ENCODE measurements at places on chromosomes 6 and 20.
A peak's percentile ranks its signal among the peaks of the same experiment; 100 is the strongest.

DNA sequence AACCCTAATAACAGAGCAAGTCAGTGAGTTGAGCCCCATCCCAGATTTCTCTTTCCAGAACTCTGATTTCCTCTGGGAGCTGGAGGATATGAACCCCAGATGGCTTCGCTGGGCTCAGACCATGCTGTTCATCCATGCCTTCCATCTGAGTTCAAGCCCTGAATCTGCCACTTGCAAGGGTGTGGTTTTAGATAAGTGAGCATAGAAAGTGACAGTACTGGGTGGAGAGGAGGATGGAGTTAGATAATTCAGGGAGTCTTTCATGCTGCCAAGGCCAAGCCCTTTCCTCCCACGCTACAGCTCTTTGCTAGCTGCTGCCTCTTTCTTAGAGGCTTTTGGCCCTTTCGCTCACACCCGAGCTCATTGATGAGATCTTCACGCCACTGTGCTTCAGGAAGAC, 57.2 kb upstream of the MAFB start:
- DNase-seq = no peak

DNA sequence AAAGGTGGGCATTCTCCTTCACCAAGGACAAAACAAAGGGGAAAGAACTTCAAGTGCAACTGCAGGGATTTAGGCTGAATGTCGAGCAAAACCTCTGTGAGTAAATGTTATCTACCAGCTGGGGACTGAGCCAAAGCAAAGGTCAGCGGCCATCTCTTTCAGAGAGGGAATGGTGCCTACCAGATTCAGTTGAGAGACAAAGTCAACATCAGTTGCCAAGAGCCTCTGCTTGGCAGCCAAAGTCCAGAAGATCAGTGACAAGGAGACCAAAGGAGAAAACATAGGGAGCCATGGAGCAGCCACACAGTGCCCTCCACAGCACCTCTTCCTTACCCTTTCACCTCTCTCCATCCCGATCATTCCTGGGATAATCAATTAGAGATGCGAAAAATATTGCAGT, 472.5 kb downstream of the KIF16B start:
- no peak for DNase-seq

DNA sequence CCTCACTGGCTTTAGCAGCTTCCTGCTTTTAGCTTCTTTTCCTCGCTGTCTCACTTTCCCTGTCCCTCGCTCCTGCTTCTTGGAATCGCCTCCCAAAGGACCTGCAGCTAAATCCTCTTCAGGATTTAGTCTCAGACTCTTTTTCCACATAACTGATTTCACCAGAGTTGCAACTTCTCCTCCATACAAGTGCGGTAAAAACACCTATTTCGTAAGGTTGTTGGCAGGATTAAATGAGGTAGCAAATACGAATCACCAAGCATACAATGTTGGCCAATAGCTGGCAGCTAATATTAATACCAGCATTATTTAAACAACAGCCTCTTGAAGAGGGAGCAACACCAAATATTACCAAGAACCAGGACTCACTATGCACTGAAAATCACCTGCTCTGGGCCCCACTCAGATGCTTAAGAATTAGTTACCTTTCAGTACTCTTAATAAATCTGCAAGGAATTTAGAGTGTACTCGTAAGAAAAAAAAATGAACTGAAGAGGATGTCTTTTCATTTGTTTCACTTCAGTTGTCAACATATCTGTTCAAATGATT, 123.0 kb downstream of the DTNBP1 start:
- no peak for DNase-seq

DNA sequence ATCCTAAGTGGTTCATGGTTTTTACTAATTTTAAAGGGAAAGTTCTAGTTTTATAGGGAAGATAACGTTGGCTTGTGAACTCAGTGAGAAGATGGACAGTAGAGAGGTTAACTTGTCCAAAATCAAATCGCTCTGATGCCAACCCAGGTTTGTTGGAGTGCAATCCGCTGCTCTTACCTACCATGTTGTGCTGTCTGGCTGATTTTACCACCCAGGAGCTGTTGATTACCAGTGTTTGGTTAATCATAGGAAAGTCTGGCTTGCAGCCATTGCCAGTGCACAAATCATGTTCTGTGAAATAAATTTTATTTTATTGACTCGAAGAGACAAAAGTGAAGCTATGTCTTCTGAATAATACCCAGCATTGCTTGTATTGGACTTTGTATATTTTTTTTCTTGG, 92.4 kb downstream of the PLCB4 start:
- DNase-seq = no peak

- peak; percentile 83 for DNase-seq
Measured at GRCh38 chr20:33993576-33994221, at the start of gene RALY. Gene RALY, plus strand, starts transcription at chr20:33993911. Its CDS starts 78,164 bp downstream, at chr20:34072075.

- DNase-seq = no peak
Measured at GRCh38 chr6:3318226-3318625, 59.5 kb downstream of the PSMG4 start.

- no peak for DNase-seq
Measured at GRCh38 chr6:109420751-109421150, 19.7 kb downstream of the PPIL6 start.

DNA sequence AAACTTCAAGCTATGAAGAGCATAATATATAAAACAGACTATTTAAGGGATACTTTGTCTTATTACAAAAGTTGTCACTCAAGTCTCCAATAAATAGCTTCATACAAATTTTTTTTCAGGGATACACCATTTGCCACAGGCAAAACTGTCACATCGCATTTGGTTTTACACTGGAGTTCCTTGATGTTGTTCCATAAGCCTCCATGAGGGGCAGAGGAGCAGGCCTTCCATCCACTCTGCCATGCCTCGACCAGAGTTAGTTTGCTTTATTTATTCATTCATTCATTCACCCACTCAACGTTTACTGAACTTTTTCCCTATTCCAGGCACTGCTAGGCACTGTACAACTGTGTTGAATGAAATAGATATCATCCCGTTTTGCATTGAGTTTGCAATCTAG, 246.6 kb downstream of the PHF3 start:
- no peak for DNase-seq

DNA sequence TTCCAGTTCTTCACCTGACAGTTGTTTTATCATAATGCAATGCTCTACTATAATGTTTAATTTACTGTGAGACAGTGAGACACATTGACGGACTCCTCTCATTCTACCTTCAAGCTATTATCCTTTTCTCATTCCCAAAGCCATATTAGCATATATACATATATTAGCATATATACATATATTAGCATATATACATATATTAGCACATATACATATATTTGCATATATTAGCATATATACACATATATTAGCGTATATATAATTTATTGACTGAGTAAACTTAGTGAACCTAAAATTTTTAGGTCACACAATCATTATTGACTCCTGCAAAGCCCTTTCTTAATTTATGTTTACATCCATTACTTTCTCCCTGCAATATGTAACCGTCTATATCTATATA, 555.0 kb upstream of the ADGRB3 start:
- DNase-seq = no peak

DNA sequence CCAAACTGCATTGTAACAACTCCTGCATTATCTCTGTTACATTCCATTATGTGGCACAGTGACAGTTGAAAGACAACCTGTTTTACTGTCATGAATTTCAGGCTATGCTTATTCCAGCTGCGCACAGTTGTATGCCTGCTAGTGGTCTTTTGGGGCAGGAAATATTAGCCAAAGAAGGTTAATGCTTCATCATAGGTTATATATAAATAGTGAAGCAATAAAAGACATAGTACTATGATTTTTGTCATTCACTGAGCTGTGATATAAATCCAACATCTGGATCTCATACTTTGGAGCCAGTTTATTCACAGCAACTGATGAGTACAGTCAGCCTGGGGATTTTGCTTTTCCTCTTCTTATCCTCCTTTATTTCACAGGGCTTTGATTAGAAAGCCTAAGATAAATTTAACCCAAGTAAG, 55.6 kb downstream of the FILIP1 start:
- no peak for DNase-seq

- no peak for DNase-seq
Measured at GRCh38 chr6:48475275-48475674, 364.3 kb upstream of the PTCHD4 start.

DNA sequence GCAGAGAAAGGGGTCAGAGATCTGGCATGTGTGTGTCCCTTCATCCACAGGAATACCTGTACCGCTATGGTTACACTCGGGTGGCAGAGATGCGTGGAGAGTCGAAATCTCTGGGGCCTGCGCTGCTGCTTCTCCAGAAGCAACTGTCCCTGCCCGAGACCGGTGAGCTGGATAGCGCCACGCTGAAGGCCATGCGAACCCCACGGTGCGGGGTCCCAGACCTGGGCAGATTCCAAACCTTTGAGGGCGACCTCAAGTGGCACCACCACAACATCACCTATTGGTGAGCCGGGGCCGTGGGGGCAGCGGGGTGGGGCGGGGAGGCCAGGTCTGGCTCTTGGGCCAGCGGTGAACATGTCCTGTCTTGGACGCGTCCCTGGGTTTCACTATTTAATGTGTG, 1.1 kb downstream of the MMP9 start:
- no peak for DNase-seq

DNA sequence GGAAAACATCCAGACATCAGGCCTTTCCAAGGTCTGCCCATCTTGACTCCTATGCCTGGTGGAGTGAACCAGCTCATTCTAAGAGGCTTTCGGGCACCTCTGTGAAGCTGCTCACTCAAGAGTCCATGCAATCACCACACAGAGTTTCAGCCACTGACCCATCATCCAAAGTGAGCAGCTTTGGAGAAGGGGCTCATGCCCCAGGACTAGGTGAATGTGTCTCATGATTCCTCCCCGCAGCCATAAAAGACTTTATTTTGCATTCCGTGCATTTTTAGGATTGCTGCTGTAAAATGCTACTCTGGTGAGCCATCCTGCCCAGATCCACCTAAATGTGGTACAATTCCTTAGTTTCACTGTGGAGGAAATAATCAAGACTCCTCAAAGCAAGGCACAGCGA, 44.5 kb upstream of the EZR start:
- no peak for DNase-seq

DNA sequence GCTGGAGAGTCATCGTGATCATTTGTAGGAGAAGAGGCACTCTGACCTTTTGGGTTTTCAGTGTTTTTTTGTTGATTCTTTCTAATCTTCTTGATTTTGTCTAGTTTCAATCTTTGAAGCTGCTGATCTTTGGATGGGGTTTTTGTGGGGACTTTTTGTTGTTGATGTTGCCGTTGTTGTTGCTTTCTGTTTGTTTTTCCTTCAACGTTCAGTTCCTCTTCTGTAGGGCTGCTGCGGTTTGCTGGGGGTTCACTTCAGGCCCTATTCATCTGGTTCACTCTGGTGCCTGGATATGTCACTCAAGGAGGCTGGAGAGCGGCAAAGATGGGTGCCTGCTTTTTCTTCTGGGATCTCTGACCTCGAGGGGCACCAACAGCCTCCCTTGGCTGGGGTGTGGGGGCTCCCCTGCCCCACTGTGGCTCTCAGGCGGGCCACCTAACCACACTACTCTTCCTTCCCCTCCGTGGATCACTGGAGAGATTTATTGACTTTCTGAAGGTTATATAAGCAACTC, 21.5 kb upstream of the TMEM244 start:
- DNase-seq = no peak

DNA sequence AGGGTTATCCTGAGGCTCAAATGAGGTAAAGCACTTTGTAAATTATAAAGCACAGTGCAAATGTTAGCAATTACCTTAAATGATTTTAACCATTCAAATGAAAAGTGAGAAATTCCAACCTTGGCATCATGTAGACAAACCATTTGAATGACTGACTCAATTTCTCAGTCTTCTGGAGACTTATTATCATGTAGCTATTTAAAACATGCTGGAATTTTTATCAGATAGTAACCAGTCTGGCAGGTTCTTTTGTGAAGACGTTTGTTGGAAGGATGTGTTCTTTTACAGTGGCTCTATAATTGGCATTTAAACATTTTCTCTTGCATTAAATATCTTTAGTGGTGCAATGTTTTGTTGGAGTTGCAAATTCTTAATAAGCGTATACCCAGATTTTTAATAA, 386.6 kb downstream of the NKAIN2 start:
- no peak for DNase-seq

- DNase-seq = no peak
Measured at GRCh38 chr6:139080255-139080920, 51.8 kb downstream of the ABRACL start.

DNA sequence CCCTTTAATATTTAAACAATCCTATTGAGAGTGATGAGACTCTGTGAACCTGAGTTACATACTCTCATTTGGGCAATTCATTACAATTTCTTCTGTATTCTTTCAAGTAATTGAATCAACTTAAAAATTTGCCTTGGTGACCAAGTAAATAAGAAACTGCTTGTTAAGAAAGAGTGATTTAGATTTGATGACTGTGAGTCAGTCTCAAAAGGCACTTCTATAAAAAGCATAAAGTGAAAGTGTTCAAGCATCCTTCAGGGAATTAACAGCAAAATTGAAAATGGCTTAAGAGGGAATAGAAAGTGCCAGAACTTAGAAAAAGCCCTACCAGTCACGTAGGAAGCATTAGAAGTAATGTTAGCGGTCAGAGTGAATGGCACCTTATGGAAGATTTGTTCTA, 654.7 kb downstream of the EPM2A start:
- DNase-seq = no peak

- no peak for DNase-seq
Measured at GRCh38 chr6:33903579-33903978, 99.8 kb upstream of the MLN start.

DNA sequence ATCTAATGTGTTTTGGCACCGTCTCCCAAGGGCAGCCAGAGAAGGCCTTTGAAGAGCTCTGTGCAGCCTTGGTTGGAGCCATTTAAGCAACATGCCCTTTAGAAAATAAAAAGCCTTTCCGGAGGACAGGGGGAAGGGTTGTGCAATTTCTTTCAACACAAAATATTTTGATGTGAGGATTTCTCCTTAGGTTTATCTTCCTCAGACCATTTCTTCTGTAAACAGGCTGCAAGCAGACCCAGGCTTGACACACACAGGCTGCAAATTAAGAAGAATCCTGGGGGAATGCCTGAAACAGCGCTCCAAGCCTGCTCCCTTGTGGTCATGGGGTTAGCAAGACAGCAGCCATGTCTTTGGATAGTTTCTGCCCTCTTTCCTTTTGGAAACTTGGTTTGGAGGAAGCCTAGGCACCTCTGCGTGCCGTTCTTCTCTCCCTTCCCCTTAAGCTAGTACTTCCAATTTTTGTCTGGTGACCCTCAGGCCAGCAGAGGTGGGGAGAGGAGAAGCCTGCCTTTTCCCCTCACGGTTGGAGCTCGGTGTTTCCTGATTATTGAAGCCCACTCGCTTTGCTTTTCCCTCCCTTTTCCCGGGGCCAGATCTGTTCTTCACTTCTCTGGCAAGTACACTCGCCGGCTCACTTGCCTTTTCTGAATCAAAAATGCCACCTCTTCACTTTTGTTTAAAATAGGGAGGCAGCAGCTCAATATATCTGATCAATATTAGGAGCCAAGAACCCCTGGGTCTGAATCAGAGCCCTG, 39.6 kb upstream of the NOX3 start:
- DNase-seq = no peak

Data from NK-92 treated with Interleukin-12 subunit alpha and Interleukin-12 subunit beta, amount 100 ng/mL, for 24 hours (cell line).